Suprapubic skin (tissue), 4 donors: ENCODE measurements at places on chromosomes 7 and 10.

- no peak overlapping the region for H3K4me3 ChIP-seq
- no peaks in the 10 kb centered on the region for H3K36me3 ChIP-seq
- no peak for DNase-seq
- H3K27ac ChIP-seq, result no peak overlapping the region
Observed at GRCh38 chr10:110695539-110695886, 51.4 kb downstream of the RBM20 start.

GRCh38 chr10:84938117-84938905, 609.9 kb downstream of the CCSER2 start:
- H3K4me1 ChIP-seq, result no peaks in the 10 kb centered on the region
- H3K27ac ChIP-seq, result no peak overlapping the region
- no peaks in the 10 kb centered on the region for H3K27me3 ChIP-seq
- H3K36me3 ChIP-seq, result no peaks in the 10 kb centered on the region

GRCh38 chr10:34187201-34187600, 627.9 kb downstream of the PARD3 start:
- no peak for DNase-seq
- H3K27ac ChIP-seq, result no peak overlapping the region
- no peak overlapping the region for H3K4me3 ChIP-seq
- H3K4me1 ChIP-seq, result peaks cover 7% of the 10 kb centered on the region
- no peaks in the 10 kb centered on the region for H3K27me3 ChIP-seq
- no peaks in the 10 kb centered on the region for H3K36me3 ChIP-seq

- no peak overlapping the region for H3K27ac ChIP-seq
- peak overlapping the region; percentile 18 for H3K4me3 ChIP-seq
- peaks cover 31% of the 10 kb centered on the region for H3K27me3 ChIP-seq
Observed at GRCh38 chr7:101688183-101688831, 59.2 kb upstream of the MYL10 start.

DNA sequence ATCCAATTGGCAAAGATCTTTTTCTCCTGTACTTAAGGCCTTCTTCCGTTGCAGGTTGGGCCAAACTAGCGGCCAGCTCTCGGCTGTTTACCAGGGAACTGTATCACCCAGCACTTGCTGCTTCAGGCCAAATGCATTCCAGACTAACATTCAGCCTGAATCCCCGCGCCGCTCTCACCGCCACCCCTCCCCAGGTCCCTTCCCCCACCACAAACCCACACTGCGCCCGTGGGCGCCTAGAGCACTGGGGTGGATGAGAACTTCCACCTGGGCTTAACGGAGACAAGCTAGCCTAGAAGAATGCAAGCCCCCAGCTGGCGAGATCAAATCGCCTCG, 676 bp downstream of the TCAF1 start:
- peak overlapping the region; percentile 93 for H3K27ac ChIP-seq
- H3K27me3 ChIP-seq, result no peaks in the 10 kb centered on the region
- no peak for DNase-seq

GRCh38 chr10:18085855-18086254, 54.4 kb upstream of the CACNB2 start:
- H3K4me3 ChIP-seq, result no peak overlapping the region
- no peaks in the 10 kb centered on the region for H3K36me3 ChIP-seq
- no peak overlapping the region for H3K27ac ChIP-seq
- H3K27me3 ChIP-seq, result no peaks in the 10 kb centered on the region
- no peak for DNase-seq

GRCh38 chr10:99531026-99531695, 1.6 kb upstream of the NKX2-3 start:
- no peaks in the 10 kb centered on the region for H3K36me3 ChIP-seq
- no peak for DNase-seq
- peaks cover 42% of the 10 kb centered on the region for H3K4me1 ChIP-seq
- H3K4me3 ChIP-seq, result no peak overlapping the region

DNA sequence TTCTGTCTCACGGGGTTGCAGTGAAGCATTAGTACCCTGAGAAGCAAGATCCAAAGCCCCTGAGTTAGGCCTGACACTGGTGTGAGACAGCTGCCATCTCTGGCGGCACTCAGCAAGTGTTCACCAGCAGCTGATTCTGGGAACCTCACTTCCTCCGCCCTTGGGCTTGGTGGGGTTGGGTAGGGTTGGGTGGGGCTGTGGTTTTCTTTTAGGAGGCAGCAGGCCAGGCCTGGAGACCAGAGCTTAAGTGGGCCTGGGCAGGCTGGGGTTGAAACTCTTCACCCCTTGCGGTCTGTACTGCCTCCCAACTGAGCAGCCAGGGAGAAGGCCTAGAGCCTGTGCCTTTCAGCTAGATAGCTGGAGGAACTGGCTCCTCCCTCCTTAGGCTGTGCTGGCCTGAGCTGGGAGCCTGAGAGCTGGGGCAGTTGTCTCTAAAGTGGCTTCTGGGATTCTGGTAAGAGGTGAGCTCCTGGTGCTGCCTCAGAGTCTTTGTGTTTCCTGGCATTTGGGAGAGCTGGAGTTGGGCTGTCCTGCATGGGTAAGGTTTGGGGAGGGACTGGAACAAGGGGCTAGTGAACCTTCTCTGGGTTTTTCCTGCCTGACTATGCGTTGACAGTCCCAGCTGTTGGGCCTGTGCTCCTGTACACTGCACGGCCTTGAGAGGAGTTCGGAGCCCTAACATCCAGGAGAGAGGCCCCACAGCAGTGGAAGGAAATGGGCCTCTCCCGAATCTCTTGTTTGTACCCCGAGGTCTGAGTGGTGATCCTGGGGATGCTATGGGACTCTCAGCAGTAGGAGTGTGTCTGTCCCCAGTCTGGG, 5.1 kb downstream of the TSPAN14 start:
- no peaks in the 10 kb centered on the region for H3K27me3 ChIP-seq
- no peaks in the 10 kb centered on the region for H3K36me3 ChIP-seq
- H3K4me3 ChIP-seq, result peak overlapping the region; percentile 92
- peak; percentile 90 for DNase-seq
- H3K4me1 ChIP-seq, result peaks cover 91% of the 10 kb centered on the region

DNA sequence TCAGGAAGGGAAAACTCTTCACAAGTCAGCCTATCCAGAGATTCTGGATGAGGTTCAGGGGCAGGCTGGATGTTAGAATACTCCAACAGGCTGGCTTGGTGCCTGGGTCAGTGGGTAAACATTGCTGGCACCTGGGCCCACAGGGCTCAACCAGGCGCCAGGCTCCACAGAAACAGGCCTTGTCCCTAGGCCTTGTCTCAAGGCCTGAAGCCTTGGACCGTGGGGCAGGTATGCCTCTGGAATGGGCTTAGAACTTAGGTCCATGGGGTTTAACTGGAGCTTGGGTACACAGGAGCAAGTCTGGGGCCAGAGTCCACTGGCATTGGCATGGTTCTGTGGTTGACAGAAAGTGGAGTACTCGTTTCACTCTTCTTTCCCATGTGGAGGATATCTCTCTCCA, 263.0 kb upstream of the ETV1 start:
- H3K27ac ChIP-seq, result no peak overlapping the region
- H3K27me3 ChIP-seq, result no peaks in the 10 kb centered on the region
- H3K36me3 ChIP-seq, result no peaks in the 10 kb centered on the region
- H3K4me1 ChIP-seq, result no peaks in the 10 kb centered on the region
- no peak for DNase-seq

- no peaks in the 10 kb centered on the region for H3K27me3 ChIP-seq
- peaks cover 4% of the 10 kb centered on the region for H3K4me1 ChIP-seq
- no peaks in the 10 kb centered on the region for H3K36me3 ChIP-seq
- no peak for DNase-seq
- no peak overlapping the region for H3K4me3 ChIP-seq
Observed at GRCh38 chr10:27446091-27446918, 57.8 kb upstream of the RAB18 start.

DNA sequence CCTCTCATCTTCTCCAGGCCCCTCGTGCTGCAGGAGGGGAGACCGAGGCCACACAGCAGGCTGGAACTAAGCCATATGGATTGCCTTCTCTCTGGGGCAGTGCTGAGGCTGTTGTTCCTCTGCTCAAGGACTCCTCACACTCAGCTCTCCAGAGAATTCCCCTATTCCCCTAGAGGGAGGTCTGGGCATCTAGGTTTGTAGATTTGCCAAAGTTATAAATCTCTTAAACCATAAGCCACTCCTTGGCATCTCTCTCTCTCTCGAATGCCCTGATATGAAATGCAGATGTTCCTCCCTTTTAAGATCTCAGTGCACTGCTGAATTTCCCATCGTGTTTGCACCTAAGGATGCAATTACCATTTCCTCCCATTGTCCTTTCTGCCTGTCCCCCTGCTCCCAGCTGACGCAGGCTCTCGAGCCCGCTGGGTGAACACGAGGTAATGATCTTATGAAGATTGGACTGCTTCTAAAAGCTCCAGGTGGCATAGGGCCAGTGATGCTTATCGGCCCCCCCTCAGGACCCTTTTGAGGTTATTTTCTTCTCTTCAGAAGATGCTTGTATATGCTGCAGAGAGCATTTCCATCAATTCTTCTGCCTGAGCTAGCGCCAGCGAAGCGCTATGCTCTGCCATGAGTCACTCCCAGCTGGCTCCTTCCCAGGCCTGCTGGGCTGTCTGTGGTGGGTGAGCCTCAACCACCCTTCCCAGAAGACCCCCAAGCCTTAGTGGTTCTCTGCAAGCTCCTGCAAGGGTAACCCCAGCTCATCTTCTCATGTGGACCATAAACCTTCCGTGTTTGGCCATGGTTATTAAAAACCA, 41.6 kb upstream of the AQP1 start:
- peaks cover 30% of the 10 kb centered on the region for H3K36me3 ChIP-seq
- DNase-seq, result no peak
- H3K27ac ChIP-seq, result no peak overlapping the region

DNA sequence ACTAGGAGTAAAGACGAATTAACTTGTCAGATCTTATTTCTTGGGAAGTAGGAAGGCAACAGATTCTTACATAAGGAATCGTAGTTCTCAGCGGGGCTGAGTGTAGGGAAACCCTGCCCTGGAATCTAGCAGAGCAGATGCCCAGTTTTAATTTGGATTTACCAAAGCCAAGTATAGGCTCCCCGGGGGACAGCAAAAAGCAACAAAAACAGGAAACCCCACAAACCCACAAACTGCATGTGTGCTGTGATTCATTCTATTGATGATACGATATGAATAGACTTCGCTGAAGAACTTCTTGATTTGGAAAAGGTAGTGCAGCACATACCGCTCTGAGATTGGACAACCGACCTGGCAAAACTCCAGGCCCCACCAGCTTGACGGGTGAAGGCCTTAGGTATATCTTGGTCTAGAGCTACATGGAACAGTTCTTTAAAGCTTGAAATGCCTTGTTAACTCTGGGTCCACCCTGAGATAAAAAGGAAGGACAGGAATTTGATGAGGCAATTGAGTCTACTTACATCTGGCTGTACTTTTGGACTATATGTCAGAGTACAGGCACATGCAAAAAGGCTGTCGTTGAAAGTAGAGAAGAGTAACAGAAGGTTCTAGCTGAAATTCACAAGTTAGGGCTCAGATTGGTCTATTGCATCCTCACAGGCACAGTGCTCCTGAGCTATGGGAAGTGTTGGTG, 49.1 kb downstream of the STRA8 start:
- peaks cover 11% of the 10 kb centered on the region for H3K4me1 ChIP-seq
- H3K36me3 ChIP-seq, result no peaks in the 10 kb centered on the region
- no peaks in the 10 kb centered on the region for H3K27me3 ChIP-seq
- no peak overlapping the region for H3K27ac ChIP-seq

- H3K27me3 ChIP-seq, result no peaks in the 10 kb centered on the region
- no peak overlapping the region for H3K4me3 ChIP-seq
- H3K36me3 ChIP-seq, result no peaks in the 10 kb centered on the region
- peaks cover 6% of the 10 kb centered on the region for H3K4me1 ChIP-seq
- H3K27ac ChIP-seq, result no peak overlapping the region
Observed at GRCh38 chr10:74640134-74640921, 186.1 kb upstream of the KAT6B start.

DNA sequence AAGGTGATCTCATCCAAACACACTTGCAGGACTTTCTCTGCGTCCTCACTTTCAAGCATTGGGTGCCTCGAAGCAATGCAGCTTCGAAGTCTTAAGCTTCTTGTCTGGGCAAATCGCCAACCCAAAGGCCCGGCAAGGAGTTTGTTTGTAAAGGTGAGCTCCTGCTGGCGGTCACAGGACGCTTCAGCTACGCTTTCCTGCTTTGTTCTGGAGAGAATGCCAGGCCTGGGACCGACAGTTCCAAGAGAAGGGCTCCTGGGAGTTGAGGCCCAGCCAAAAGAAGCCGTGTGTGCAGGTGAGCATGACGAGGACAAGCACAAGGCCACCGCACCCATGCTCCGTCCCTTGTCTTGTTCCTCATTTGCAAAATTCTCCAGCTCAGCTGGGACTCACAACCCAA, 106.6 kb upstream of the DOCK1 start:
- no peak overlapping the region for H3K27ac ChIP-seq
- H3K36me3 ChIP-seq, result no peaks in the 10 kb centered on the region
- H3K4me1 ChIP-seq, result no peaks in the 10 kb centered on the region
- no peaks in the 10 kb centered on the region for H3K27me3 ChIP-seq
- H3K4me3 ChIP-seq, result no peak overlapping the region

DNA sequence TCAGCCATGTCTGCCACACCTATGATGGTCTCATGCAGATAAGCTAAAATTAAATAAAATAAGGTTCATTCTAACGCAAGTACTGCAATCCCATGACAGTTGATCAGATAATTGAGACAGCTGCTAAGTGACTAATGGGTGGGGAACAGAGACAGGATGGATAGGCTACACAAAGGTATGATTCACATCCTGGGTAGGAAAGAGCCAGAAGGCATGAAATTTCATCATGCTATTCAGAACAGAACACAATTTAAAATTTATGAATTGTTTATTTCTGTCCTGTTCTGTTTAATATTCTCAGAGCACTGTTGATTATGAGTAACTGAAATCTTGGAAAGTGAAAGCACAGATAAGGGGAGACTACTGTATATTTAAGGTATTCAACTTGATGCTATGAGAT, 381.8 kb upstream of the SORCS1 start:
- no peak overlapping the region for H3K27ac ChIP-seq
- no peaks in the 10 kb centered on the region for H3K27me3 ChIP-seq
- DNase-seq, result no peak
- H3K4me1 ChIP-seq, result no peaks in the 10 kb centered on the region
